ENCODE measurements at places on chromosomes 6 and 20.

GRCh38 chr6:148758492-148758891 lies 11.7 kb downstream of the UST start:
- DNase-seq, result peak; percentile 23

DNA sequence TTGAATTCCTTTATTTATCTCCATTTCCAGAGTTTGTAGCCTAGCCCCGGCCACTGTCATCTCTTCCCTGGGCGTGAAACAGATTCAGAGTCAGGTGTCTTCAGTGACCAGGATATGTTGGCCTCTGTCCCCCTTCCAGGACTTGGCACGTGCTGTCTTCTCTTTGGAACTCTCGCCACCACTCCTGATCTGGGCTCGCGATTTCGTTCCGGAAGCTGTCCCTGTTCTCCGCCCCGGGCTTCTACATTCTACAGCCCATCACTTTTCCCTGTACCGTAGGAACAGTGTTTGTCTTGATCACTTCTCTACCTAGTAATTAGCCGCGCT lies 739 bp downstream of the GSS start:
- no peak for DNase-seq

DNA sequence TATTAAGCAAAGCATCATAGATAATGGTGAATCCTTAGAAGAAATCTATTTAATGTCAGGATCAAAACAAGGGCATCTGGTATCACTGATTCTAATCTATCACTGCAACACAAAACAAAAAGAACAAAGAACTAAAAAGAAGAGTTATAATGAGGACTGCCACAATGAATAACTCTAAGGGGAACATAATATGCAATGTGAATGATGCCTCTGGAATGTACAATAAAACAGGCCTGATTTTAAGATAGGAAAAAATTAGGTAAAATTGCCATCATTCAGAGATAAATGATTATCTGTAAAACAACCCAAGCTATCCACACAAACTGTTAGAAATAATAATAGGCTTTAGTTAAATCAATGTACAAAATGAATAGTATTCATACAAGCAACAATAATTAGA lies 936.7 kb upstream of the CITED2 start:
- no peak for DNase-seq

- DNase-seq, result no peak
Observed at GRCh38 chr6:68196645-68197044, 438.4 kb upstream of the ADGRB3 start.

Data from CD4-positive, alpha-beta T cell (primary cell).